NCI-H226 (cell line): ENCODE measurements at places on chromosomes 2 and 18.

GRCh38 chr2:166384774-166385173 is 9.0 kb upstream of the SCN9A start:
- DNase-seq: no peak

DNA sequence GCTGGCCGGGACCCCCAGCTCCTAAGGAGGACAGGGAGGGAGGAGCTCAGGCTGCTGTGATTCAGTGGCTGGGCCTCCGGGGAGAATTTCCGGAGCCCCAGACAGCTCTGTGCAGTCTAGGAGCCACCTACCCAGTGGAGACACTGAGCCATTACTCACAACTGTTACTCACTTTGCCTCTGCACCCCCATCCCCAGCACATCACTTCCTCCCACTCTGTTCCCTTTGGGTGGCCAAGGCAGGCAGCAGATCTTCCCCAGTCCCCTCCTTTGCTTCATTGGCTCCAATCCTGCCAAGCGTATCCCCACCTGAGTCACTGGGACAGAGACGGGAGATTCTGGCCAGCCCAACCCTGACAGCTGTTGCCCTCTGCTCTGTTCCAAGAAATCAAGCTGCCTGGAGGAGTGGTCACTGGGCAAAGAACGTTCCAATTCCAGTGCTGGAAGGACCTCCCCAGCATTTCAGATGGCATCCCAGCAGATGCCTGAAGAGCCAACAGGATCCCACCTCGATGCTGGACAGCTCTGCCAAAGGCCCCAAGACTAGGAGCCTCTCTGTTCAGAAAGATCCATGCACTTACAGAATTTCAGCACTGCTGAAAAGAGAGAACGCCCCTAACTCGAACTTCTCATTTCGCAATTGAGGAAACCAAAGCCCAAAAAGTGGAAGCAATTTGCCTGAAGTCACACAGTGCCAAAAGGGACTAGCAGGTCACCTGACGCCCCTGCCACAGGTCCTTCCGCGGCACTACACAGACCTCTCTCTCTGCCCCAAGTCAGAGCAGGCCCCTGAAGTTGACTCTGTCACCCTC is 68.3 kb downstream of the TNS1 start:
- DNase-seq: peak; percentile 67

- no peak for DNase-seq
These were observed 19.6 kb upstream of the KIF3C start for GRCh38 chr2:26001743-26002351.

- no peak for DNase-seq
These were observed 585.4 kb downstream of the DSC3 start for GRCh38 chr18:30457156-30457555.

- DNase-seq: no peak
These were observed 108.6 kb downstream of the C1D start for GRCh38 chr2:67954093-67954748.

- no peak for DNase-seq
These were observed 1.6 kb upstream of the PPP1R1C start for GRCh38 chr2:181984060-181984459.

DNA sequence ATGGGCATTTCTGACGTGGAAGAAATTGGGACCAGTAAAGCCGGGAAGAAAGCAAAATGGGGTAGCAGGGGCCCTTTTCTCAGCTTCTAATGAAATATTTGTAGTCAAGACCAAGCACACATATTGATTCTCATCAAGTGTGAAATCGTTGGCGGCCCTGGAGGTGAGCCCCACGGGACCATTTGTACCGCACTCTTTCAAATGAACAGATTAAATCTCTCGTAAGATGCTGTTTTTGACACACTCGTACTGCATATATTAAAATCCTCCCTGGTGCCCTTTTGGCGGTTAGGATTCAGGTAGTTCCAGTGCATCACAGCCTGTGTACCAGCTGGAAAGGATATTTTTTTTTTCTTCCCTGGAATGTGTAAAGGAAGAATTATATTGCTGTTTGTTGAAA is 9.9 kb upstream of the MYL1 start:
- DNase-seq: no peak

DNA sequence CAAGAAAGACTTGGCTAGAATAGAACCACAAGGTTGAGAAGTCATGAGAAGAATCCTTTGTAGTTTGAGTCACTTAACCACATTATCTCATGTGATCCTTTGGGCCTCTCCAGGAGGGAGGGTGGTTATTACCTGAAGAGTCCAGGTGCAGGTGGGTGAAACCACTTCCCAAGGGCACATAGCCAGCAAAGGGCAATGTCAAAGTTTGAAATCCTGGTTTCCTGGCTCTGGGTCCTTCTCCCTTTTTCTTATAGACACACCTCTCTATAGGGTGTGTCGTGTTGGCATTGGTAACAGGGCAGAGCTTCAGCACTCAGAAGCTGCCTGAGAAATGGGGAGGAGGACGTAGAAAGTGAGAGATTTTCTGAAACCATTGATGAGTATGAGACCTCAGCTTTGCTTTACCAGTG is 137.9 kb downstream of the MGAT5 start:
- peak; percentile 33 for DNase-seq

- no peak for DNase-seq
These were observed 30.2 kb upstream of the ROCK1 start for GRCh38 chr18:21141668-21142422.

- DNase-seq: no peak
These were observed 120.7 kb downstream of the CYP26B1 start for GRCh38 chr2:72026819-72027425.

DNA sequence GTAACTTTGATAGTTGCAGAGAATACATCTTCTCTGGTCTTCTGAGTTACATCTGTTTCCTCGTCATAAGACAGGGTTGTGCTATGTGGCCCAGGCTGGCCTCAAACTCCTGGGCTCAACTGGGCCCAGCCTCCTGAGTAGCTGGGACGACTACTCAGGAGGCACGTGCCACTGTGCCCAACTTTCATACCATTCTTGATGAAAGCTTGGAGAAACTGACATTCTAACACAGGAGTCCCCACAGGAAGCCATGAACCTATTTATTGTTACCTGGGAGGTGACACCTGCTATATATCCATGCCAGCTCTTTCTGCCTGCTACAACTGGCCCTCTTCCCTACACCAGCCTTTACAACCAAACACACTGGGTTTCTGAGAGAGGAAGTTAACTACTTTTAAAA is 19.1 kb downstream of the EIF2AK3 start:
- DNase-seq: no peak

DNA sequence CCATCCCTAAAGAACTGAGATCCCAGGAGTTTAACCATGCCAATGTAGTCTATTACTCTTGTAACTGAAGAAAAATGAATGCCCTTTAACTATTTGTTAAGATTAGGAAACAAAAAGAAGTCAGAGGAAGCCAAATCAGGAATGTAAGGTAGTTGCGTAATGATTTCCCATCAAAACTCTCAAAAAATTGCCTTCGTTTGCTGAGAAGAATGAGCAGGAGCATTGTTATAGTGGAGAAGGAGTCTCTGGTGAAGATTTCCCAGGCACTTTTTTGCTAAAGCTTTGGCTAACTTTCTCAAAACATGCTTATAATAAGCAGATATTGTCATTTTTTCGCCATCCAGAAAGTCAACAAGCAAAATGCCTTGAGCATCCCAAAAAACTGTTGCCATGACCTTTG is 224.0 kb upstream of the SIX2 start:
- DNase-seq: peak; percentile 37

GRCh38 chr2:48532824-48533223 is 2.9 kb downstream of the STON1 start:
- no peak for DNase-seq

- no peak for DNase-seq
These were observed 182.3 kb downstream of the LOXHD1 start for GRCh38 chr18:46474487-46475389.

DNA sequence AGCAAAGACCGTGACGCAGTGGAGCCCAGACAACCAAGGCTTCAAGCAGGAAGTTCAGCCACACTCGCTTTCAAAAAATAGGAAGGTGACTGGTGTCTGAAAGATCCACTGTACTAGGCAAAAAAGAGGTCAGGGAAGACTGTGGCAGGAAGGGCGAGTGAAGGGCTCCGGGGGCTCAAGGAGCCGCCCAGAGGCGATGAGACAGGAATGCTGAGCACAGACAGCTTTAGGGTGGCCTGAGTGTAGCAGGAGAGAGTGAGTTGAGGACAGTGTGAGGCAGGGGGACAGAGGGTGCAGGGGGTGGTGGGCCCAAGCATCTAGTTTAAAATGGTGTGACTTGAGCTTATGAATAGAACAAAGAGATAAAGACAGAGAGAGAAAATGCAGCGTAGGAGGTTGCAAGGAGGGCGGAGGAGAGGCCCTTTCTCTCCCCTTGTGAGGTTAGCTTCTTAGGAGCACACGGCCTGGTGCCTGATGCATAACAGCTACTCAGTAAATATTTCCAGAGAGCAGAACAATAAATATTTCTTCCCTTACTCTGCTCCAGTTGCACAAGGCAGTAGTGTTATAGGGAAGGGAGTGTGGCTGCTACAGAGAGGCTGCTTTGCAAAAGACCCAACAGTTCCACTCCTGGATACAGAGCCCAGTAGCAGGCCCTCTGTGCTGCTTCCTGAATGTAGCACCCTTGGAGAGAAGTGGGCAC is 789.7 kb upstream of the RAB6C start:
- no peak for DNase-seq

DNA sequence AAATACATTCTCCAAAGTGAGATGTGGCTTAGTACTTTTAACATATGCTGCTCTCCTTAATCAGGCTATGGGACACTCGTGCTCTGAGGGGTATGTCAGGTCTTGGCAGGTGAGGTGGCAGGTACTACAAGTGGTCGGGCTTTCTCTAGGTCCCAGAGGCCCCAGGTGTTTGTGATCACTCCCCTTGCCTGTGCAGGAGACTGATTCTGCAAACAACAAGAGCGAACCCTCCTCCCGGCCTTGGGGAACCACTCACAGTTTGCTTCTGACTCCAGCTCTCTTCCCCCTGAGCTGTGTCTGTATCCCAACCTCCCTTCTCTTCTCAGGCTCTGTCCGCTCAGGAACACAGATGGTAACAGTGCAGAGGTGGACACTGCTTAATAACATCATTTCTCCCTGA is 48.1 kb downstream of the ATOH8 start:
- no peak for DNase-seq

DNA sequence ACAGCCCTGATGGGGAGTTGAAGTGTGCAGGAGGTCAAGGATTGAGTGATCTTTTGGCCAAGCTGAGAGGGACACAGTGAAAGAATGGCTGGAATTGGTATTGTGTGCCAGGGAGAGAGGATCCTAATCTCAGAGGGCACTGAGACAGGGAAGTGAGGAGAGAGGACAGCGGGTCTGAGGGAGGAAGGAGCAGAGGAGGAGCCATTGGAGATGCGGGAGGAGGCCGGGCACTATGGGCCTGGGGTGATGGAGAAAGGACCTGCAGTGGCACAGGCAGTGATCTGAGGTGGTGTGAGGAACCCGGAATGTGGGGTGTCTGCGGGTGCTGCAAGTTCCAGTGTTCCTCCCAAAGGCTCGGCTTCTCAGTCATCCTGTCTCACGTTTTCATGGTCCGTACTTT is 26.8 kb downstream of the RNF144A start:
- no peak for DNase-seq

- DNase-seq: no peak
These were observed 593 bp downstream of the ZNF514 start for GRCh38 chr2:95158891-95159619.

GRCh38 chr2:57181315-57182038 is 865.1 kb upstream of the VRK2 start:
- peak; percentile 56 for DNase-seq

- DNase-seq: no peak
These were observed 360.7 kb downstream of the TMX3 start for GRCh38 chr18:68354176-68354575.

GRCh38 chr2:28974252-28974651 is 6.8 kb upstream of the TOGARAM2 start:
- no peak for DNase-seq

DNA sequence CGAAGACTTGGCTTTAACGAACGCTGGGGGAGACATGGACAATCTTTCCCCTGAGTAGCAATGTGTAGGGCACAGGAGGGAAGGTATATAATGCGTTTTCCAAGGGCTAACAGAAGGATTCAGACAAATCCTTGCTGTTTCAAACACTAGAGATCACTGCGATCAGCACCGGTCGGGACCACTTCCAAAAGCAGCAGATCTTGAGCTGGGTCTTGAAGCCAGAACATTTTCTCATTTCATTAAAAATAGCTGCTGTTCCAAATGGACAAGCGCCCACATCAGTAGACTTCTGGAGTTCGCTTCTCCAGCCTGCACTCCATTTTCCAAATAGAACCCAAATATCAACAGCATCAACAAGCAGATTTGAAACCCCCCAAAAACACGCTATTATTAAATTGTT is 65.1 kb upstream of the MAPRE2 start:
- no peak for DNase-seq

- peak; percentile 96 for DNase-seq
These were observed 61.5 kb downstream of the EFR3B start for GRCh38 chr2:25103287-25103871.

DNA sequence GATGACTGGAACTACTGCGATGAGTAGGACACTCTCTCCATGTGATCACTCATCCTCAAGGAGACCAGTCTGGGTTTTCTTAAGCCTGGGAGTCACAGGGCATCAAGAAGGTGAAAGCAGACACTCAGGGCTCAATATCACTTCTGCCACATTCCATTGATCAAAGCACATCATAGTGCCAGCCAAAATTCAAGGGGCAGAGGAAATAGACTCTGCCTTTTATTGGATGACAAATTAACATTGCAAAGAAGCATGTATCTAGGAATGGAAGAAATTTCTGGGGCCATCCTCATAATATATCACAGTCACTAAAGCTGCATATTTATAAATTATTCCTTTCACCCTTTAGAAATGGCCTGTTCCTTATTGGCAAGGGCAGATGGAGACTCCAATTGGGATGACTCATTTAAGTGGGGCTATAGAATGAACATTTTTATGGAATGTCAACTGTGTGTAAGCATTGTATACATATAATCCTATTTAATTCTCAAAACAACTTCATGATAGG is 114.8 kb upstream of the CDC42EP3 start:
- DNase-seq: no peak
